ENCODE measurements at places on chromosomes 3 and 15.

DNA sequence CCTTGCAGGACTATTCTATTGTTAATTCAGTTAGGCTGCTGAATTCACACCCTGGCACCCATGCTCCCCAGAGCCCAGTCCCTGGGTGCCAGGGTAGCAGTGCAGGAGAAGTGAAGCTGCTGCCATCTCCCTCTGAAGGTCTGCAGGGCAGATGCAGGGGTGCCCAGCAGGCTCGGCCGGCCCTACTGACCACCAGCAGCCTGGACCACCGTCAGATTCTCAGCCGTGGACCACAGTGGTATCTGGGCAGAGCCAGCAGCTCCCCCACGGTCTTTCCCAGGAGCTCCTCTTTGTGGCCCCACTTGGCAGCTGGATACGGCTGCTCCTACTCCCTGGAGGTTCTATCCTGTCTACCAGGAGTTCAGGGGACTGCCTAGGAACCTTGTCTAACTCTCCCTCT lies 46.8 kb downstream of the ALDH1L1 start:
- DNase-seq = no peak

DNA sequence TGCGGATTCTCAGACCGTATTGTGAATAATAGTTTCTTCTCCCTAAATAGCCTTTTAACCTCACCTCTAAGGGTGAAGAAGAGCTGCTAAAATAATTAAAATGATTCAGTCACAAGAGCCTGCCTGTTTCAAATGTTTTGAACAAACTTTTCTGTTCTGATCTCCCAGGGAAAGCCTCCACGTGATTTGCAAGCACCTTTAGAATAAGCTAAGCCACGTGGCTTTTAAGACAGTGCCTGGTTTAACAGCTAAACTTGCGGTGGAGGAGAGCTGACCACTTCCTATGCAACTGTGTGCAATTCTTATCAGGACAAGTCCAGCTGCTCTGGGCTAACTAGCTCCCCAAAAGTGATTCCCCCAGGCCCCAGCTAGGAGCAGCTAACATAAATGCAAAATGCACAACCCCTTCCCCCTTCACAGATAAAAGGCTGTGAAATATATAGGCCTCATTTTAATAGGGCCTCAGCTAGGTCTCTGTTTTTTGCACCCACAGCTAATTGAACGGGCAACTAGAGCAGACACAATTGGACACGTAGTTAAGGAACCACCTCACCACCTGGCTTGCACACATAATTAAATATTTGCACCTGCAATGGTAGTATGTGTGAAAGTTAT lies 401.2 kb upstream of the NR2F2 start:
- DNase-seq = no peak

- DNase-seq = peak; percentile 88
These were observed 227.7 kb upstream of the ZPLD1 start for GRCh38 chr3:102207151-102207571.

GRCh38 chr15:74423431-74424257 lies 10.1 kb downstream of the SEMA7A start:
- no peak for DNase-seq
